ENCODE measurements at places on chromosomes 1 and 21. TPM values are rescaled to one million over a fixed set of nuclear protein-coding genes. Genes with fewer than 3 reads are reported as not detected.

- no peak for DNase-seq
These were observed 91.6 kb downstream of the TBX19 start for GRCh38 chr1:168372307-168372706.

GRCh38 chr1:203091761-203092330, 6.0 kb upstream of the MYOG start:
- no peak for DNase-seq

DNA sequence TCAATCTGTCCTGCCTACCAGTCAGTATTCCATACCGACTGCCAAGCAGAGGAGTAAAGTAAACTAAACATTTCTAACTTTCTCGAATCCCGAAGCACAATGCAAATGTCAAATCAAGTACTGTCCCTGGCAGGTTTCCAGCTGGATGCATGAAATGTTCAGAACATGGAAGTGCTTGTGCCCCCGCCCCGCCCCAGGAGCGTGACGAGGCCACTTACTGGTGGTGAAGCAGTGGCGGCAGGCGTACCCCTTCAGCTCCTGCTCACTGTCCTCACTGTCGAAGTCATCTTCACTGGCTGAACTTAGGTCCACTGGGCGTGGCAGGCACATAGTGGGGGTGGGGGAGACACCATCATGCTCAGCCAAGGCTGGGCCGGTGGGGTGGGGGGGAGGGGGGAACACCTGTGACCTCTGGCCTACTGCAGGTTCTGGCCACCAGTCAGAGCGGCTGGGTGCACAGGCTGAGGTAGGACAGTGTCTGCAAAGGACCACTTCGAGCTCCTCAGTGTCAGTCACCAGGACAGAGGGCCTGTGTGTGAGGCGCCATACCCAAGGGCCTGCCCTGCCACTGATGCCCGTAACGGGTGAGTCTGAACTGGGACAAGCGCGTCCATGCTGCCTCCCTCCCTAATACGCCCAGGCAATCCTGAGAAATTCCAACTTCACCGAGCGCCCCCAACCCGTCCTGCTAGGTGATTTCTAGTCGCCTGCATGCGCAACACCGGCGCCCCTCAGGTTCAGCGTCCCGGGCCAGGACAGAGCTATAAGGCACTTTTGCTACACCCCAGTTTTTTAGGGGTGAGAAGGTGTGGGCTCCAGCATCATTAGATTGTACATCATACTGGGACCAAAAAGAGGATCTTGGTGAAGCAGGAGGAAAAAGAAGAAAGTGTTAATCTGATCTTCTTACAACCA, 46.9 kb downstream of the SLC45A1 start:
- DNase-seq = no peak

DNA sequence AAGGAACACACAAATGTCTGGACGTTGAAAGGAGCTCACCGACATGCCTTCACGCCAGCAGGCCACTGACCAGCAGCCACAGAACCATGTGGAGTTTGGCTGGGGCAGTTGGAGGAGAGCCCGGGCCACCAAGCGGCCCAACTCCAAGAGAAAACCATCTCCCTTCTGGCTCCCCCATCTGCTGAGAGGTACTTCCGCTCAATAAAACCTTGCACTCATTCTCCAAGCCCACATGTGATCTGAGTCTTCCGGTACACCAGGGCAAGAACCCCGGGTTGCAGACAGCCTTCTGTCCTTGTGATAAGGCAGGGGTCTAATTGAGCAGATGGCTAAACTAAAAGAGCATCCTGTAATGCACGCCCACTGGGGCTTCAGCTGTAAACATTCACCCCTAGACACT, 24.4 kb downstream of the RGS4 start:
- DNase-seq = no peak

- no peak for DNase-seq
These were observed 395.6 kb upstream of the PBX1 start for GRCh38 chr1:164163289-164163849.

- DNase-seq = no peak
These were observed 13.0 kb downstream of the PTPRC start for GRCh38 chr1:198651650-198652400.

GRCh38 chr1:57131701-57132394, 166.0 kb upstream of the C8B start:
- DNase-seq = peak; percentile 40

DNA sequence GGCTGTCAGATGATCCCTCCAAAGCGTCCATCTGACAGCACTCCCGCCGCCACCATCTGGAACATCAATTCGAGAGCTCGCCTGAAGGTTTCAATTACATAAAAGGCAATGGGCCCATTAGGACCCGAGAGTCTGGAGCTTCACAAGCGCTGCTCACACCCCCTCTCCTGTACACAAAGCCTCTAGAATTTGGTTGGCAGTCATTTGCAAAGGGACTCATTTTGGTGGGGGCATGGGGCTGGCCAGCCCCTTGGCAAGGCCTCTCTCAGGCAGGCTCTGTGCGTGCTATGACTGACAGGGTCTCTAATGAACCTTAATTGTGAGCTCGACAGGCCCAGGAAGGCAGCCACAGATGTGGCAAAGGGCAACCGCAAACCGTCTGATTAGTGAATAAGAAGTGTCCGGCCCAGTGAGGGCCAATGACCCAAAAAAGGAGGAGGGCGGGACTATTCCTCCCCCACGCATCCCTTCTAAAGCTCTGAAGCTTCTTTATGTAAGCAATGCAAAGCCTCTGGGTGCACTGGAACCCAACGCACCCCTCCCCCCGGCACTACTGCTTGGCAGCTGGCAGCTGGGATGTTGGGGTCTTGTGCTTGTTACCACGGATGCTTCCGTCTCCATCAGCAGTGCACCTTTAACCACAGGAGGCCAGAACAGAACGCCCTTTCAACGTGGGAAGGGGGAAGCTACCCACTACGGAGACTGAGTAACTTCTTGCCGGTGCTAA, 79.4 kb downstream of the CAPZB start:
- no peak for DNase-seq

- no peak for DNase-seq
These were observed 29.4 kb downstream of the RCSD1 start for GRCh38 chr1:167659450-167659849.

GRCh38 chr1:167617153-167618147, 12.6 kb upstream of the RCSD1 start:
- DNase-seq = peak; percentile 37

- no peak for DNase-seq
These were observed 9.5 kb downstream of the COLGALT2 start for GRCh38 chr1:184027826-184028695.

DNA sequence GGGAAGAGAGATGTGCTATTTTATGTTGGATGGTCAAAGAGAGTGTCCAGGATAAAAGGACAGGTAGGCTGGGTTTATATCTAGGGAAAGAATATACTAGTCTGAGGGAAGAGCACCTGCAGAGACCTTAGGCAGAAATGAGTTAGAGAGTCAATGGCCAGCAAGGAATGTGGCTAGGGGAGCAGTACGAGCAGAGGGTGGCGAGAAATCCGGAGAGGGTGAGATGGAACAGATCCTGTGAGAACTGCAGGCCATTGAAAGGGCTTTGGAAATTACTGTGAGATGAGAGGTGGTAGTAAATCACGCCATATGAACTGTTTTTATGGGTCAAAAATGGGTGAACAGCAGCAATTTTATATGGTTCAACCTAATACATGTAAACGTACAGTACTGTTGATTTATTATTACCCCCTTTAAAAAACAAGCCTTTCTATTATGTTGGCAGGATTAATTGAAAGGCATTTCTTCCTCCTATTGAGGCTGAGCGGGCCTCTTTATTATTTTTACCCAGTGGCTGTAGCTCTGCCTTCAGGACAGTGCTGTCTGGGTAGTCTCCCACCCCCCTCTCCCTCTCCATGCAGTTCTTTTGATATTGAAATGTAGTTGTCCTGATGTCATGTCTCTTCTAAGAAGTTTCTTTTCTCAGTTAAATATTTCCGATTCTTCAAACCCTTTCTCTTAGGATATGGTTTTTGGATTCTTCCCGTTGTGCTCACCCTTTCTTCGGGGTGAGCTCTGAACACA, 75.2 kb upstream of the CD1D start:
- no peak for DNase-seq

- peak; percentile 70 for DNase-seq
These were observed 30.5 kb downstream of the MROH7 start for GRCh38 chr1:54671985-54672608.

GRCh38 chr1:230915078-230915477, 46.8 kb upstream of the C1orf198 start:
- DNase-seq = no peak

GRCh38 chr1:116881879-116882520, 27.7 kb upstream of the PTGFRN start:
- peak; percentile 39 for DNase-seq

GRCh38 chr1:64041371-64042131, 161.9 kb upstream of the UBE2U start:
- DNase-seq = no peak

- DNase-seq = peak; percentile 95
These were observed 8.9 kb downstream of the SDCCAG8 start for GRCh38 chr1:243264717-243265116.

- DNase-seq = no peak
These were observed 5.2 kb upstream of the AGPAT3 start for GRCh38 chr21:43859747-43860214.

DNA sequence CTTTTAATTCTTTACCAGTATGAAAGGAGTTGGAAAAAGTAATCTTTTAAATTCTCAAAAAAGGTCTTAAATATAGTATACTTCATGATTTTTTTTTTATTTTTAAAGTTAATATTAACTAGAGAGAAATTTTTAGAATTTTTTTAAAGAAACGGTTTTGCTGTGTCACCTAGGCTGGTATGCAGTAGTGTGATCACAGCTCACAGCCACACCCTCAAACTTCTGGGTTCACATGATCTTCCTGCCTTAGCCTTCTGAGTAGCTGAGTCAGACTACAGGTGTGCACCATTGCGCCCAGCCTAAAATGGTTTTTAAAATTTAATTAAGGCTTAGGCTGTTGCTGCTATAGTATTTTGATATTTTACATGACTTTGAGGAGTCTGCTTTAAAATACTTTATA, 52.4 kb downstream of the TLCD4 start:
- DNase-seq = peak; percentile 40

DNA sequence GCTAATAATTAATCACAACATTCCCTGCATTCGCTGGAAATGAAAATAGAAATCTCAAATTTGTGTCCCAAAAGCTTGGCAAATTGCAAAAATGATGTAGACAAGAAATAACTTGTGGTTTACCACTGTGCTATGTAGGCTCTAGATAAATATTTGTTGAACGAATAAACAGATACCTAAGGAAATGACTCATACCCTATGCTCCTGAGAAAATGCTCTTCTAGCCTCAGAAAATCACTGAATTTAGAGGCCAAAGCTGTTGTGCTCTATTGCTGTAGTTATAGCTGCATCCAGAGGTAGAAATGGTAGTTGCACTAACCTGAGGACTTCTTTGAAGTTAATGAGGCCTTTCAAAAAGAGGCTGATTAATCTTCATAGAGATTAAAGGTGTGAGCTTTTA, 142.0 kb upstream of the ZNHIT6 start:
- peak; percentile 88 for DNase-seq

- DNase-seq = no peak
These were observed 50.4 kb upstream of the GPR37L1 start for GRCh38 chr1:202072211-202072765.

DNA sequence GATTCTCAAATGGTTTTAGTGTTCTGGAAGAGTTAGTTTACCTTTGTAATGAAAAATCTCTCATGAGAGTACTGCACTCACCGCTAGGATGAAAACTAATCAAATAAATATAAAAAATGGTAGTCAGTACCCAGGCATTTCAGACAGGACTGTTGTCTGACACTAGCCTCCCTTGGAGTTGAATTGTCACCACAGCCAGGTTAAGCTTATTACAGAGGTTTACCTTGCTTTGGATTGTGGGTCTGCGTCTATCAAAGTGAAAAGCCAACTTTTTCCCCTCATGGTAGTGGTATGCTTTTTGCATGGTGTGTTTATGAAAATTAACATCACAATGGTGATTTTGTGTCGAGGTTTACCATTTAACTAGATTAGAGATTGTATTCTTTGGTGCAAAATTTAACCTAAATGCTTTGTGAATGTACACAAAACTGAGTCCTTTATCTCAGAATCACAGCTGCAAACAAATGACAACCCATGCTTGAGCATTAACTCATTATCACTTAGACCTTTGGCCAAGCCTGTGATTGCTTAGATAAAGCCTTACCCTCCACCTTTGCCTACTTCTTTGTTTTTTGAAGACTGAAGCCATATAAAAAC, 20.1 kb downstream of the RAP1A start:
- DNase-seq = no peak

GRCh38 chr1:87179076-87179810, 149.4 kb upstream of the LMO4 start:
- no peak for DNase-seq

GRCh38 chr1:155127105-155127966, at the start of gene EFNA1:
EFNA1 (plus strand) TSS chr1:155127876; CDS start chr1:155127978, 102 bp downstream.
- peak; percentile 11 for DNase-seq

GRCh38 chr1:10143961-10144485, 66.3 kb upstream of the KIF1B start:
- no peak for DNase-seq

- DNase-seq = peak; percentile 56
These were observed at the start of gene IFI44 for GRCh38 chr1:78649628-78650027. IFI44 (plus strand) TSS chr1:78649831; CDS start chr1:78650196, 365 bp downstream.

GRCh38 chr1:232613752-232614381, 16.1 kb downstream of the SIPA1L2 start:
- peak; percentile 76 for DNase-seq

GRCh38 chr1:31152181-31152795, 86.8 kb upstream of the PUM1 start:
- peak; percentile 59 for DNase-seq

GRCh38 chr1:247962911-247963588, 2.0 kb upstream of the OR2AK2 start:
- peak; percentile 65 for DNase-seq

DNA sequence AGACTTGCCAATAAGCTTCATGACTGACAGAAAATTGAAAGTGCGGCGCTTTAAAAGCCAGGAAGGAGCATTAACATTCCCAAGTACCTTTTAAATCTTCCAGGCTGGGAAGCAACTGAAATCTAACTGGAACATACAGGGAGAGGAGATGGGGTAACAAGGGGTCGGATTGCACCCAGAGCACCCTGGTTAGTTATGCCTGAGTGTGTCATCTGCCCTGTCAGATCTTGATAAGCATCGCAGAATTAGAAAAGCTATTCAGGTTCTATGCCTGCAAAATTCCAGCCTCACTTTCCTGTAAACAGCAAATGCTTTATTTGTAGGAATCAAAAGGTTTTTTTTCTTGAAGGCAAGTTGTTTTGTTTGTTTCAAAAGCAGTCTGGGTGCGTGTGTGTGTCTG, 58.5 kb downstream of the SERBP1 start:
- no peak for DNase-seq

The DYNLT4 gene
- not detected for total RNA-seq

The MAP3K21 gene
- 6.4 TPM for total RNA-seq

The TMEM50B gene
- total RNA-seq = 14.5 TPM

The PROX1 gene
- total RNA-seq = not detected

The HPDL gene
- total RNA-seq = not detected

The SGIP1 gene
- total RNA-seq = not detected

The LAD1 gene
- total RNA-seq = not detected

The KCNC4 gene
- 1.6 TPM for total RNA-seq

The APOBEC4 gene
- not detected for total RNA-seq

The PPIAL4G gene
- total RNA-seq = not detected

The HTR1D gene
- 9.1 TPM for total RNA-seq

The KIRREL1 gene
- total RNA-seq = 68.8 TPM

Measured in HT1080 (cell line).